Regular cardiac myocyte (primary cell): ENCODE measurements at places on chromosomes 1 and 21. TPM values are rescaled to one million over a fixed set of nuclear protein-coding genes. Genes with fewer than 3 reads are reported as not detected.

Gene SH3BGR
- total RNA-seq, result 3.3 and 6.8 TPM in 2 replicates

Gene FAM151A
- total RNA-seq, result not detected in 2 replicates

Gene ARMH1
- under 0.01 and 0.28 TPM in 2 replicates for total RNA-seq

Gene PGBD2
- total RNA-seq, result 9.0 and 10.4 TPM in 2 replicates

Gene S100A12
- not detected in 2 replicates for total RNA-seq

Gene KRTAP19-1
- not detected in 2 replicates for total RNA-seq

Gene LCE1B
- total RNA-seq, result not detected in 2 replicates

Gene SLC19A2
- total RNA-seq, result 8.1 and 16.9 TPM in 2 replicates
